AG09309 (cell line): ENCODE measurements at places on chromosomes 5 and 9.
A peak's percentile ranks its signal among the peaks of the same experiment; 100 is the strongest.

DNA sequence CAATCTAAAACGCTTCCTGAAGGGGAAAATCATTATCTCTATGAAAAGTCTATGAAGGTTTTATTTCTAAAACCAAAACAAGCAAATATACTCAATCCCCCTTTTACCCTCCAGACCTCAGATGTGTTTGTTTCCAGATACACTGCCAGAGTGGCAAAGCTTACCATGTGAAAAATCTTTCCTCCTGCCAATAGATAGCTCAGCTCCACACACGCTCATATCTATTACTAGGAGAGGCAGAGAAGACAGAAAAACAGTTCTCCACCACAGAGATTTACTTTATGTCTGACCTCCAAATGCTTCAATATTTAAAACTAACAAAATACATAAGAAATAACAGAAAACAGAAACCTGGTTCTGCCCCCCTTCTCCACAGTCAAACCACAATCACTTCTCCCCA is 7.0 kb downstream of the IRX2 start:
- DNase-seq: no peak

- peak; percentile 20 for DNase-seq
Observed at GRCh38 chr5:39661026-39661779, 236.4 kb upstream of the DAB2 start.

DNA sequence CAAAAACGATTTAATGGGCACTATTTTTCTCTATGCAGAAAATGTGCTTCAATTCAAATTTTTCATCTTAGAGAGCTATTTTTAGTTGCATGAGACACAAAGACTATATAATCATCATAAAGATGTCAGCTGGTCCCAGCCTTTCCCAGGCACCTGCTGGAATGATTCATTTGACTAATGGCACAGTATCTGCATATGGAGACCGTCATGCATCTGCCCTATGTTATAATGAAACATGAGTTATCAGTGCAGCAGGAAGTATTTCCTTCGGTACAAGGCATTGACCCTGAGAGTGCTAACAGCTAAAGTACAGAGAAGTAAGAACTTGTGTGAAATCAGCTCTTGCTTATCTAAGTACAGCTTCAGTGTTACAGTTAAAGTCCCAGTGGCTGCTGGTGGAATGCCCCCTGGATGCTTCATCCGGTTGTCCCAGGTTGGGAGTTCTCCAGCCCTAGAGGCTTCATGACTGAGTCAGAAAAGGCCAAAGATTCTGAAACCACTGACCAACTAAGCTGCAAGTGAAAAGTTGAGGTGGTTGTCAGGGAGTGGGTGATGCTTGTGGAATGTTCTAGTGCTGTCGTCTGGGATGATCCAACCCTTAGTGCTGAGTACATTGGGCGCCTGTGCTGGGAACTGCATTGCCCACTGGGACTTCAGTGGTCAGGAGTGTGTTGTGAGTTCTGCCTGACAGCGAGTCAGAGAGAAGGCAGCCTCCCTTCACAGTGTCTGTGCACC is 57.2 kb downstream of the MTRR start:
- DNase-seq: peak; percentile 85

GRCh38 chr5:135891268-135891667 is 4.4 kb downstream of the IL9 start:
- DNase-seq: no peak

DNA sequence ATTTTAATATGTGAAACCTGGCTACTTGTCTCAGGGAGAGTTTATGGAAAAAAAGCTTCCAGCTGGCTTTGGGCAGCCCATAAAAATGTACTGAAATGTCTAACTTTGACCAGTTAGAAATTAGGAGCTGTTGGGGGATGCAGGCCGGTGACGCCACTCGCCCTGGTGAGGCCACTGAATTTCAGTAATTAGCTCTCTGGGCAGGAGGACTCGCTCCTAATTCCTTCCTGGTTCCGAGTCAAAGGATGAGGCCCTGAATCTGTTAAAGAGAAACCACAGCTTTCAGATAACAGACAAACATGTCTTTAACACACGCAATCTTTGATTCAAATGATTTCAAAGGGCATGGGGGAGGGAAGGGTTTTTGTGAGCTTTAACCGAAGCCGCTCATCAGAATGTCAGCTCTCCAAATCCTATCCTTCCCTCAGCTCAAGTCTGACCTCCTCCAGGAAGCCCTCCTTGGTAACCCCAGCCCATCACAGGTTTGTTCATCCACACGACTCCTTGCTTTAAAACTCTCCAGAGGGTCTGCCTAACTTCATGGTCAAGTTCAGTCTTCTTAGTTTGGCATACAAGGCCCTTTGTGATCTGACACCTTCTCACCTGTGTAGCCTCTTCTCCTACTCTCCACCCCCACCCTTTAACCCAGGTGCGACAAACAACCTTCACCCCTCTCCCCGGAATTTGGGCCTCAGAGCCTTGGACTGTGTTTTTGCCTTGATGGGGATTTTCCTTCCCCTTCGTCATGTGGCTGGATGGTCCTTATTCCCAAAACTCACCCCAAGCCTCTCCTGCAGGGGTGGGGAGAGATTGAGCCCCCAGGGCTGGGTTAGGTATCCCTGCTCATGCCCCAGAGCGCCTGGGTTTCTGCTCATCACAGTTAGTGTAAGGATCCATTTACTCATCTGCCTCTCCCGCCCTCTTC is 13.6 kb upstream of the PHF19 start:
- DNase-seq: no peak
